Activated B cell treated with CpG ODN at 0.5 μM for 24 hours (primary cell): ENCODE measurements at places on chromosomes 13 and 19. TPM values are rescaled to one million over a fixed set of nuclear protein-coding genes. Genes with fewer than 3 reads are reported as not detected.

Gene SSBP4
- total RNA-seq: 28.5 and 36.6 TPM in 2 replicates

Gene EXOC3L2
- not detected in 2 replicates for total RNA-seq

Gene ENOX1
- total RNA-seq: not detected in 2 replicates

Gene SIRT2
- total RNA-seq: 28.4 and 32.7 TPM in 2 replicates

Gene ZNF555
- total RNA-seq: 7.4 and 8.4 TPM in 2 replicates

Gene COL4A2
- total RNA-seq: 0.61 TPM in 1 of 2 replicates, not detected in the other

Gene CD79A
- 889 and 943 TPM in 2 replicates for total RNA-seq

Gene COL4A1
- total RNA-seq: not detected in 2 replicates

DNA sequence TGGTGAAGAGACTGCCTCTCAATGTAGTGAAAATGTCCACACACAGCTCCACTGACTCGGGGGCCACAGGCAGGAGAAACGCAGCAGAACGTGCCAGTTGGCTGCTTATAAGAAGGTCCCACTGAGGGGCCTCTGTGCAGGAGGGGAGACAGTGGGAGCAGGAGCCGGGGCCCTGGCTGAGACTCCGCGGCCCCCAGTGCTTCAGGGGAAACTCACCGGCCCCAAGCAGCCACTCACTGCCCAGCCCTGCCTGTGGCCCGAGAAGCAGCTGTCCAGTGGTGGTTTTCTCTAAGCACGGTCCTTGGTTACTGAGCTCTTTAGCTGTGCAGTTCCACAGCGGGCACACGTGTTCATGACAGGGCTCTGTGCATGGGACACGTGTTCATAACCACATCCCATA, 91.9 kb upstream of the MCF2L start:
- no peak for DNase-seq

GRCh38 chr19:30074096-30074495, 132.1 kb downstream of the URI1 start:
- DNase-seq: no peak

- no peak for DNase-seq
Observed at GRCh38 chr13:95246292-95247082, 54.8 kb downstream of the ABCC4 start.

GRCh38 chr13:31853643-31854326, 114.5 kb downstream of the RXFP2 start:
- DNase-seq: no peak

GRCh38 chr13:76222511-76222910, 586.4 kb downstream of the LMO7 start:
- DNase-seq: no peak

- DNase-seq: no peak
Observed at GRCh38 chr13:111158136-111158805, 43.2 kb downstream of the ARHGEF7 start.

- DNase-seq: no peak
Observed at GRCh38 chr19:42601811-42602443, 7.2 kb upstream of the CEACAM8 start.

DNA sequence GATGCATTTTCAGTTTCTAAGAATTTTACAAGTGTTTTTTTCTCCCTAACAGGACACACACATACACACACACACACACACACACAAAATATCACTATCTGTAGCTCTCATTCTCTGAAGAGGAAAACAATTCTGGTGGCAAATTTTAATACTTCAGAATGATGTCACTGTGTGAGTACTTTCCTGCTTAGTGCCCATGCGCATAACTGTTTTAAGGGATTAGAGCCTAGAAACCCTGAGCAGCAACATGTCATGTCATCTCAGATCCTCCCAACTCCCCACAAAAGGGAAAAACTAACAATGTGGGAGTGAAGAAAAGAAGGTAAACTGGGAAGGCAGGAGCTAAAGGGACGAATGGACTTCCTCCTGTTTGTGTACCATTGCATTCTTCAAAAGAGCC, 401.2 kb downstream of the SPRY2 start:
- DNase-seq: no peak

GRCh38 chr19:4732680-4733114, 9.1 kb upstream of the DPP9 start:
- DNase-seq: peak; percentile 29

- no peak for DNase-seq
Observed at GRCh38 chr13:51246025-51246417, 23.8 kb downstream of the FAM124A start.

DNA sequence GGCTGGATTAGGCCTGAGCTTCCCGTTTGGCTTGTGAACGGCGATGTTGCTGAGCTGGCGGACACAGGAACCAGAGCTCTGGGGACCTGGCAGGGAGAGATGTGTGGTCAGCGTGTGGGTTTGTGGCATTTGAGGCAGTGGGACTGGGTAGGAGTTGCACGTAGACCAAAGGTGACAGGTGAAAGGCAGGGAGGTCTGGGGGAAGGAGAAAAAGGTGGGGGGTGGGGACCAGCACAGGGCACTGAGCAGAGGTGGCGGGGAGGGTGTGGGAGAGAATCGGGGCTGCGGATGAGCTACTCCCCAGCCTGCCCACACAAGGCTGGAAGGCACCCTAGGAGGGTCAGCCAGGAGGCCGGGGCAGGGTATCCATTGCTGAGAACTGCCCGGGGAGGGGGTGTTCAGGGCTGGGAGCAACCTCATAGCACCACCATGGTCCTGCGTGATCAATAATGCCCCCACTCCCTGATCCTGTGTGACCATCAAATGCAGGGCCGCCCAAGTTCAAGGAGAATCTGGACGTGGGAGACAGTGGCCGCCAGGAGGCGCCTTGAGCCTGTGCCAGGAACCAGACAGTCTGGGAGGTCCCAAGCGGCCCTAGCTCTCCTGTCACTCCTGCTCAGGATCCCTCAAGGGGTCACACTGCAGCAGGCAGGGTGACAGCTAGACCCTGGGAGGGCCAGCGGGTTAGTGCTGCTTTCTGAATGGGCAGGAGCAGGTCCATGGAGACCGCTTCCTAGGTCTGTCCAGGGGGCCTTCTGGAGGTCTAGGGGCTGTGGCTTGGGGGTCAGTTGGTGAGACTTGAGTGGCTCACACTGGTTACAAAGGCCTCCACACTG, 12.8 kb upstream of the SELENOW start:
- DNase-seq: no peak

DNA sequence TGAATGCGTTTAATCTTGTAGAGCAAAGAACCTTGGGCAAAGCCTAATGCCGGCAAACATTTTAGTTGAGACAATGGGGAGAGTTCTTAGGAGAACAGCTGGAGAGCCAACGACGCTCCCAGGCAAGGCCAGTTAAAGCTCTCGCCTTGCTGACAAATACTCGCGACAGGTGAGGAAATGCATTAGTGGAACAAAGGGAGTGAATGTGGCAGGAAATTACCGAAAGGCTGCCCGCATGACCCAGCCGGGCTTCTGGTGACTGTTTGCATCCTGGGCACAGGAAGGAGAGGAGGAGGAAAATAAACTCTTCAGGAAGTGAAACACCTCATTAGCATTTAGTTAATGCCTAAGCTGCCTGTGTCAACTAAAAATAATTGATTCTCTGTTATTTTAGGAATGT, 74.6 kb downstream of the SHISA2 start:
- no peak for DNase-seq

GRCh38 chr13:38705365-38705764, 18.5 kb downstream of the FREM2 start:
- no peak for DNase-seq

- DNase-seq: no peak
Observed at GRCh38 chr19:8576273-8576993, 809 bp downstream of the MYO1F start.

DNA sequence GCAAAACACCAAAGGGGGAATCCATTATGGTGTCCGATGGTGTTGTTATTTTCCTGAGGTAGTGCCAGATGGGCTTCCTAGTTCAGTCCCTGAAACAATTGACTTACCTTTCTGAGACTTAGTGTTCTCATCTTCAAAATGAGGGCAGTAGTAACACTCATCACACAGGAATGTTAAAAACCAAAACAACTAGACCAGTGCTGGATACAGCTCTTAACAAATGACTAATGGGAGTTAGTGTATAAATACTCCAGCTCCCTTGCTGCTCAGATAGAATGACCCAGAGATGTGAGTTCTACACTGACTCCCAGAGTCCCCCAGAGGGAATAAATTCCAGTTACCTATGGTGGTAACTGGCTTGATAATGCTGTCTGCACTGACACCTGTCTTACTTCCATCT, 49.9 kb downstream of the MBD3L2B start:
- no peak for DNase-seq

DNA sequence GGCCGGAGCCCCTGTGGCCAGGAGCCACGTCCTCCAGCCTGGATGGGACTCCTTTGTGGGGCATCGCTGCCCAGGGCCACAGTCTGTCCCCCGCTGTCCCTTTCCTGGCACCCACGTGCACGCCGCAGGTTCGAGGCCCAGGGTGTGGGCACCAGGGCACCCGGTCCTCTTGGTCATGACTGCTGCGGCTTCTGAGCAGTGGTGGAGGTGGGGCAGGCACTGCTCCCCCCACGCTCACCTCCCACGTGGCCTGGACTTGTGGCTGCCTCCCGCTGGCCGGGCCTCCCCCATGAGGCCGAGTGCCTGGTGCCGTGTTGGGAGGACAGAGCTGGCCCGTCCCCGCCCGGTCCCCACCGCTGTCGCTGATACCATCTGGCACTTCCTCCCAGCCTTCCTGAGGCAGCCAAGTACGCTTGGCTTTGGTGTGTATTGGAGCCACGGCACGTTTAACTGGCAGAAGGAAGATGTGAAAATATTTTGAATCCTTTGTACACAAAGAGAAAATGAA, 12.8 kb downstream of the SPPL2B start:
- DNase-seq: no peak

- no peak for DNase-seq
Observed at GRCh38 chr13:23748109-23748990, 140.8 kb downstream of the MIPEP start.

DNA sequence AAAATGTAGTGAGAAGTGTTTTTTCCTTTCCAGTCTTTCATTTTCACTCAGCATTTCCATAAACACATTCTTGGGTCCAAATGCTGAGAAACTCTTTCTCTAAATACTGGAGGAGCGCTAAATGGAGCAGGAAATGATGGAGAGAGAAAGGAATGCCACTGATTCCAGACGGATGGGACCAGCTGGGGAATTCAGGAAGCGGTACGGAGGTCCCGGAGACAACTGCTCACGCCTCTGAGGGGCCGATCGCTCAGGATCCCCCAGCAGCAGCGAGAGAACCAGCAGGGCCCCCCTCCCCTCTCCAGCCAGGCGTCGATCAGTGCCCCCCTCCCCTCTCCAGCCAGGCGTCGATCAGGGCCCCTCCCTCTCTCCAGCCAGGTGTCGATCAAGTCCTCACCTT, 13.2 kb downstream of the RASA3 start:
- DNase-seq: no peak

DNA sequence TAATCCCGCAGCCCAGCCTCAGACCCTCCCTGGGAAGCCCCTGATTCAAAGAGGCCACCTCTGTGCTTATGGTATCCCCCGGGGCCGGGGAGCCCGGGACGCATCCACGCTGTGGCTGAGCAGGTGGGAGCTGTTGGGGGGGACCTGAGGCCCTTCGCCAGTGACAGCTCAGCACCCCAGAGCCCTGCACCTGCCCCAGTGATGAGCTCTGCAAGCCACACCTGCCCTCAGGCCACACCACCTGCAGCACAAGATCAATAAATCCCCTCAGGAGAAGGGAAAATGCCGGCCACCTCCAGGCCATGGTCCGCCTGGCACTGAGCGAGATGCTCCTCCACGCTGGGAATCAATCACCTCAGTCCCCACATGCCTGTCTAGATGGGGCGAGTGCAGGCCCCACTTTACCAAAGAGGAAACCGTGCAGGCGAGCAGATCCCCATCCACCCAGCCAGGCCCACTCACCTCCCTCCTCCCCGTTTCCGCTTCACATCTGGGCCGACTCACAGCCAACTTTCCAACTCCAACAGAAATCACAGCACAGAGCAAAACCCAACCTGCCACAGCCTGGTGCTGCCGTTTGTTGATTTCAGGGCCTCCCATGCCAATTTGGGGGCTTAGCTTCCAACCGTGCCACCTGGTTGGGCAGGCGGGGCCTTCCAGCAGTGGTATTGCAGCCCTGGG, 12.8 kb downstream of the MOB3A start:
- DNase-seq: no peak

- no peak for DNase-seq
Observed at GRCh38 chr19:48381178-48381950, 10.0 kb downstream of the KDELR1 start.

DNA sequence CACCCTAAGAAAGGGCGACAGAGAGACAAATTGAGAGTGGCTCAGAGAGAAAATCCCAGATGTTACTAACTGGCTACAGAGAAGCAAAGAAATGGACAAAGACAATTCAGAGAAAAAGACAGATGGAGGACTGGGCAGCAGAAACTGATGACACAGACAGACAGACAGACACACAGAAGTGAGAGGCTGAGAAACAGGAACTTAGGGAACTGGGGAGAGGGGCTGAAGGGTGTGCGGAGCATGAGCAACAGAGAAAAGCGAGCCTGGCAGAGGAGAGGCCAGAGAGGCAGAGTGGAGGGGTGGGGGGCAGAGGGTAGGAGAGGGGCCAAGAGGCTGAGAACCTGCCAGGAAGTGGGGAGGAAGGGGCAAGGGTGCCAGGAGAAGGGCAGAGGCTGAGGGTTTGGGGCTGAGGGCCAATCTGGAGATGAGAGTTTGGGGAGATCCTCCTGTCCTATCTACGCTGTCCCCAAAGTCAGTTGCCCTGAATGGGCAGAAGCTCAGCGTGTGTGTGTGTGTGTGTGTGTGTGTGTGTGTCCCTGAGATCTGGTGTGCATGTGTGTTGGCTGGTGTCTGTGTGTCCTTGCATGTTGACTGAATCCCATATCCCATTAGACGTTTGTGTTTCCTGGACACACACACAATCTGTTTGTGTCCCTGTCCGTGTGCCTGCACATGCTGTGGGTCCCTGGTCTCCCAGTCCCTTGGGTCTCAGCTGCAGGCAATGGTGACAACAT, 5.6 kb upstream of the ERFL start:
- DNase-seq: no peak

DNA sequence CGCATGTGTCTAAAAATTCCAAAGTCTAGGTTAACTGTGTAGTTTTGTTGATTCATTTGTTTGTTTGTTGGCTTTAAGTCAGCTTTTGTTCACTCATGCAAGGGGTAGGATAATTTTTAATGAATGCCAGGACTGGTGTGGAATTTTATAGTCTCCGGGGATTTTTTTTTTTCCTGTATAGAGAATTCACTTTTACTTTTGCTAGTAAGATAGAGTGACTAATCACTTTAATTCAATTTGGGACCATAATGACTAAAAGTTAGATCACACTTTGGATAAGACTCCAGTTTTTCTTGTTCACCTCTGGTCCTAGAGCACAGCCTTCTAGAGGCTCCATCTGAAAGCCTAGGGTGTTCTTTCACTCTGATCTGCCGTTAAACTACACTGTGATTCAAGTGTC, 1690.0 kb downstream of the PCDH9 start:
- no peak for DNase-seq

DNA sequence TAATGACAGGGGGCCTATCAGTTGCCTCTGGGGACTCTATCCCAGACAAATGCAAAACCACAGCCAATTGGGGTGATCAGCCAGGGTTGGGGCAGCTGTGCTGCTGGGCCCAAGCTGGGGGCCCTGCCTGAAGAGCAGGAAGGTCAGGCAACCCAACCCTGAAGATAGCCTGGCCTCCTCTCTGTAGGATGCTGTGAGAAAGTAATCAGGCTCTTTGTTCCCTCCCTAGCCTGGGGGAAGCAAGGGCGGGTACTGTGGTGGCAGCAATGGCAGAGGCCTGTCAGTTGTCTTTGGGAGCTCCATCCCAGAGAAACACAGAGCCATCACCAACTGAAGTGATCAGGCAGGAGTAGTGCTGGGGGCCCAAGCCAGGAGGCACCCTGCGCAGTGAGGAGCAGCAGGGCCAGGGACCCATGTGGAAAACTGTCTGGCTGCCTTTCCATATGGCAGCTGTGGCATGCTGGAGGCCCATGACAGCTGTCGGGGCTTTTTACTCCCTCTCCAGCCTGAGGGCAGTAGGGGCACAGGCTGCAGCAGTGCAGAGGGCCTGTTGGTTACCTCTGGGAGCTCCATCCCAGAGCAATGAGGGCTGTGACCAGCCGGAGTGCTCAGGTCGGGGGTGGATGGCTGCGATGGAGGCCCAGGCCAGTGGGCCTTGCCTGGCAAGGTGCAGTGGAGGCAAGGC, 73.6 kb upstream of the ATP12A start:
- DNase-seq: no peak
